ENCODE measurements at places on chromosomes 5 and 9.
A peak's percentile ranks its signal among the peaks of the same experiment; 100 is the strongest.

- DNase-seq, result no peak
Measured at GRCh38 chr5:146772881-146773466, 105.6 kb downstream of the PPP2R2B start.

- DNase-seq, result peak; percentile 41
Measured at GRCh38 chr5:156394642-156395305, 67.8 kb downstream of the SGCD start.

DNA sequence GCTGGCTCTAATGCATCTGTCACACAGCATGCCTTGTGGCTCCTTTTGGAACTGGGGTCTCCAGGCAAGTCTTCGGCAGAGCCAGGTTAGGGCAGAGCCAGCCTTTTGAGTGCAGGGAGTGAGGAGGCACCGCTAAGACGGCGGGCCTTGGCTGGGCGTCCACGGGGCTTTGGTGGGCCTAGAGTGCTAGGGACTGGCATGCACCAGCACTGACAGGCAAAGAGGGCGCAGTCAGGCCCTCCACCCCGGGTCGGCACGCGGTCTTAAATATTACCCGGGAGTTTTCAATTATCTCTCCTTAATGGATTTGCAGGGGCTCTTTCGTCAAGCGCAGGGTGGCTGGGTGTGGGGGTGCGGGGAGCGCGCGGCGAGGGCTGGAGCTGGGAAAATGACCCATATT, 444.4 kb downstream of the SPATA31A7 start:
- no peak for DNase-seq

DNA sequence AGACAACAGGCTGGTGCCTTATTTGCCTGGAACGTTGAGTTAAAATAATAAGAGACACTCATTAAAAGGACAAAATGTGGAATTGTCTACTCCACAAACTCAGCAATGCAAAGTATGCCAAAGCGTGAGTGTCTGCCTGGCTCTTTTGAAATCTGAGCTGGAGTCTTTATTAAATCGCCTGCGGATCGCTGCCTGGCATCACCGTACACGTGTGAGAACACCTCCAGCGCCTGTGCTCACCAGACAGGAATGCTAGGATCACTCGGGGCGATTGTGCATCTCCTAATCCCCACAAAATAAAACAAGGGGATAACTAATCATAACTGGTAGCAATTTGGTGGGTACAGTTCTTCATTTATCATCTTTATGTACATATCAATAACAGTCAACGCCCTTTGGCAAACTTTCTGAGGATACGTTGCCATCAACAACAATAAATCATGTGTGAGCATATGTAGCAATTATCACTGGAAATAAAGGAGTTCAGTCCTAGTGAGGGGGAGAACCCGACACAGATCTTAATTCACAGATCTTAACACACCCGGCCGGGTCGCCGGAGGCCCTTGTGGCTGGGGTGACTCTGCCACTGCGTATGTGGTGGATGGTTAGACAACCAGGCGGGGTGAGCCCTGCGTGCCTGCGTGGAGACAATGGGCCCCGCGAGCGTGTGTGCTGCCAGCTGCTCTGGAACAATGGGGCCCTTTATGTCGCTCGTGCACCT, 284.9 kb upstream of the IRX1 start:
- DNase-seq, result peak; percentile 51

DNA sequence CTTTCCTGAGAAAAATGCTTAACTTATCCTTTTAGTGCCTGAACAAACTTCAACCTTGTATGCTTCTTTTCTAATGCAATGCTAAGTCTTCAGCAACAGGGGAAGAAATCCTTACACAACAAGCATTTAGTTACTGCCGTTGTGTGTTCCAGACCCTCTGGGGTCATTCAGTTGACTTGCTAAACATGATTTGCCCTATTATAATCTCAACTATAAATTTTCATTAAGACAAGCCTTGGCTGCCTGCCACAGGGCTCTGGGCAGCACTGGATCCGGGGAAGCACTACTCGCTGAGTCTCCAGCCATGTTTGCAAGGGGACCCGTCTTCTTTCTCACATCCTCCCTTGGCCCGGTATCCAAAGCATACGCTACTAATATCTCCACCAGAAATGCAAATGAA, 58.1 kb downstream of the PTCH1 start:
- DNase-seq, result peak; percentile 40

DNA sequence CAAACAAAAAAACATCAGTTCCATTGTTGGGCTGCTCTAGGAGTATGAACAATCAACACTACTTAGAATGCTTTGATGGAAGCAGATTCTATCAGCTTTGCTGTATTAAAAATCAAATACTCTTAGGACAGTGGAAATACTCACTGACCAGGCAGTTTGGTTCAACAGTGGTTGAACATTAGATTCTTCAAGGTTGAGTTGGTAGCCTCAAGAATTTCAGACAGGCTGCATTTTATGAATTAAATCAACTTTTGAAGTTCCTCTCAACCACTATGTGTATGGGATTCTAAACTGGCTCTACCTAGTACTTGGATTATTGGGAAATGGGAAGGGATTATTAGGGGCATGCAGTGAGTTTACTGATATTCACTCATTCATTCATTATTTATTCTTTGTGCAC, 35.0 kb downstream of the ACTBL2 start:
- DNase-seq, result no peak

DNA sequence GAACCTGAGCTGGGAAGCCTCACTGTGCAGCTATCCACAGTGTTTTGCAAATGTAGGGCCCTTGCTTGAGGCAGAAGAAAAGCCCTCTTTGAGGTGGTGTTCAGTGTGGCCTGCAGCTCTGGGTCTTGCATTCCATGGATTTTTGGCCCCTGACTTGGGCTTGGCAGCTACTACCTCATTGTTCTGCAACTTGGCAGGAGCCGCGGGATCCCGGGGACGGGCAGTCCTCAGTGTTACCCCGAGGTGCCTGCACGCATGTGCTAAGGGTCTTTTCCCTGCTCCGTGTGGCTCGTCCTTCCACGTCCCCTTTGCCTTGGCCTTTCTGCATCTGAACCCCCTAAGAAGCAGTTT, 39.8 kb downstream of the NEK6 start:
- peak; percentile 92 for DNase-seq

DNA sequence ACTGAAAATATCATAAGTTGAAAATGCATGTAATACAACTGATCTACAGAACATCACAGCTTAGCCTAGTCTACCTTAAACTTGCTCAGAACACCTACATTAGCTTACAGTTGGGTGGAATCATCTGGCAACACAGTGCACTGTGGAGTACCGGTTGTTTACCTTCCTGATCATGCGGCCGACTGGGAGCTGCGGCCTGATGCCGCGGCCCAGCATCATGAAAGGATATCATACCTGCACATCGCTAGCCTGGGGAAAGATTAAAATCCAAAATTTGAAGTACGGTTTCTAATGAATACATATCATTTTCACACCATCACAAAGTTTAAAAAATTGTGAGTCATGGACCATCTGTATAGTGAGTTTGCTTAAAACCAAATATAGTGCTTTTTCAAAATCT, 1.8 kb downstream of the HACD4 start:
- no peak for DNase-seq

DNA sequence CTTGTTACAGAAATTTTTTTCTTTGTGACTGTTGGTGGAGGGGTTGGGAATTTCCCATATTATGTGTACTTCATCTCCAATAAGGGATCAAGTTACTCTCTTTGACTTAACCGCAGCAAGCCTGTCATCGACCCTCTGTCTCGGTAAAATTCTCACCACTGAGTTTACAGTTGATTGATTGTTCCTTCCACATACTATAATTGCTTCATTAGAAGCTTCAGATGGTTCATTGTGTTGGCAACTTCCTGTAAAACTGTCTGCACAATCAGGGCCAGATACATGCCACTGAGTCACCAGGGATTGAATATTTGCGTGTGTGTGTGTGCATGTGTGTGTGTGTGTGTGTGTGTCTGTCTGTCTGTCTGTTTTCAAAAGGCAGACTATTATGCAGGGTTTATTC, 176.6 kb downstream of the ZNF462 start:
- no peak for DNase-seq

GRCh38 chr5:93006915-93007314, 574.1 kb downstream of the NR2F1-AS1 start:
- no peak for DNase-seq

- no peak for DNase-seq
Measured at GRCh38 chr9:25557645-25558300, 120.5 kb downstream of the TUSC1 start.

DNA sequence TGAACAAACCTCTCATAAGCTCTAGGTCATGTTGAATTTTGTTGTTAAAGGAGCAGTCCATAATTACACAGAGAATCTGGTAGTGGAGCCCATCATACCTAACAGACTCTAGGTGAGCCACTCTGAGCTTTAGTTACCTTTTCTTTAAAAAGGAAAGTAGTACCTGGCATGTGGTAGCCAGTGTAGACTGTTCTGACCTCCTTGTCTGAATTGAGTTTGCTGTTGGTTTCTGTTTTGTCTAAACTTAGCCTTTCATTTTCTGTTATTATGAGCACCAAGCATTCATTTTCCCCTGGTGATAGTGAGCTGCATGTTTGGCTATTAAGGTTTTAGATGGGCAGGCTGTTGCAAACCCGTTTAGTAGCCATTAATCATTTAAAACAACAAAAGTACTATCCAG, 112.2 kb downstream of the MAST4 start:
- no peak for DNase-seq

DNA sequence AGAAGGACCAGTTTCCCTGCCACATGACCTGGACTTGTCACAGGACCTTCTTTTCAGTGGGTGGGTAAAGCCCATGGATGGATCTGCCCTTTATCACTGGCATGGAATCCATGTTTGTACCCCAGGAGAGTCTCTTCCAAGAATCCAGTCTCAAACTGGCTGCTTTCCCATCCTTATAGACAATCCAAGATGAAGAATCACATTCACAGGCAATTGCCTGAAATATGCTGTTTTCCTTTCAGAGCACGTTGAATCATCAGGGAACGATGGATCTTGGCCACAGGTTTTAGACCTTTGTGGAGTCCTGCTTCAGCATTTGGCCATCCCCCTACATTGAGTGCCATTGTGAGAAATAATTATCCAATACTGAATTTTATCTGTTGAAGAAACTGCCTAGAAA, 319.8 kb downstream of the ASTN2 start:
- DNase-seq, result no peak

DNA sequence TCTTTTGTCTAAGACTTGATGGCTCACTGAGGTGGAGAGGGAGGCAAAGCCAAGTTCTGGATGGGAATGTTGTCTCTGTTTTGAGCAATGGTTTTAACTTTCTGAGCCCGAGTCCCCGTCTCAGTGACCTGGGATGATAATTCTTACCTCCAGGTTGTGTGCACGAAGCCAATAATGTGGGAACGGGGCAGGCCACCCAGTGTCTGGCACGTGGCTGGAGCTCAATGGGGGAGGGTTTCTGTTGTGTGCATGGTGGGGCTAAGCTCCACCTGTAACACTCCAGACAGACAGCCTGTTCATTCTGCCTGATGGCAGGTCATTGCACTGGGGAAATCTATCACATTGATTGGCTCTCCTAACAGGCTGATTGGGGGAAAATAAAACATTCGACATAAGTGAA, 37.1 kb upstream of the NTNG2 start:
- no peak for DNase-seq

DNA sequence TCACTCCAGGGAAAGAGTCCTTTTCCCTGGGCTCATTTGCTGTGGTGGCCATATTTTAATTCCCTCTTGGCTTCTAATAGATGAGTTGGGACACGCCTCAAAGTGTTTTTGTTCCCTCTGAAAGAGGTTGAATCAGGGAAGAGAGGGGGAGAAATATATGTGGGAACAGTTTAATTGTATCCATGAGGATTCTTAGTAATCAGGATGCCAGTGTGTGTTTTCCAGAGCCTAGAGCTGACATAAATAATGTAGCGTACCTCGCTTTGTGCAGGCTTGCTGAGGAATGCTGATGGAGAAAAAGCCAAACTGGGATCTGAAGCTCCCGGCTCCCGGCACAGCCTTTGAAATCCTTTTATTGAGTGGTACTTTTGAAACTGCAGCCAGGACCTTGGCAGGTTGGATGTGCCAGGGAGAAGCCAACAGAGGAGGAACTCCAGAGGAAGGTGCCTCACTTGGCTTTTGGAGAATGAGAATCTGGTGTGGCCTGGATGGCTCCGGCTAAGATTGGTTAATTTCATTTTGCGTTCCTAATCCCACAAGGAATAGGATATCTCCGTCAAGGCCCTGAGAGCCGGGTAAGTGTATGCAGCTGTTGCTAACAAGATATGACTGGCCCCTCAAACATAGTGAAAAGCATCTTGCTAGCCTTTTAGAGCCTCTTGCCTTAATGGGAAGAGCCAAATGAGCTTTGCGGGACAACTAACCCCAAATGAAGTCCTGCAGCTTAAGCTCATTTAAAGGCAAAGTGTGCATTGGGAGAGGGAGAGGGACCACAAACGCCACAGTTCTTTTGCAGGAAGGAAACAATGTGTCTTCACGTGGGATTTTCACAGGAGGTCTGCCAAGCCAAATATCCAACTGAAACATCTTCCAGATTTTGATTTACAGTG, 471.1 kb upstream of the WWC1 start:
- peak; percentile 43 for DNase-seq

DNA sequence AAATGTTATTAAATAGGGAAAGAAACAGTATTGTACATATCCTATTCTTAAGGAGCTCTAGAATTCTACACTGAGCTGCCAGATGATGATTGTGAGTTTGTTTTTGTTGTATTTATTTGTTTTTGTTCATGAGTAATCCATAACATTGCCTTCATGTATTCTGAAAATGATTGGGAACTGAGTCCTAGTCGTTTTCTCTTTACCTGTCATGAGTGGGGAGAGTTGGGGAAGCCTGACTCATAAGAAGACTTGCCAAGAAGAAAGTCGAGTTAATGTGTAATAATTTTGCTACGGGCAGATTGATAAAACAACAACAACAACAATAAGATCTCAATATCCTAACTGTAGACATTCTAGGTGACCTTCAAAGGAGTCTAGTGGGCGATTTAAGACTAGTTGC, 103.8 kb downstream of the ANKRD55 start:
- DNase-seq, result no peak

DNA sequence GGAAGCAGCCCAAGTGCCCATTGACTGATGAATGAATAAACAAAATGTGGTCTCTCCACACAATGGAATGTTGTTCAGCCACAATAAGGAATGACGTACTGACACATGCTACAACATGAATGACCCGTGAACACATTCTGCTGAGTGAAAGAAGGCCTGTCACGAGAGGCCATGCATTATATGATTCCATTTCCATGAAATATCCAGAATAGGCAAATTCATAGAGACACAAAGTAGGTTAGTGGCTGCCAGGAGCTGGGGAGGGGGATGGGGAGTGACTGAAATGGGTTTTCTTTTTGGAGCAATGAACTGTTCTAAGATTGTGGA, 41.4 kb downstream of the BICD2 start:
- no peak for DNase-seq

GRCh38 chr5:41337724-41338123, 124.4 kb upstream of the C6 start:
- no peak for DNase-seq

DNA sequence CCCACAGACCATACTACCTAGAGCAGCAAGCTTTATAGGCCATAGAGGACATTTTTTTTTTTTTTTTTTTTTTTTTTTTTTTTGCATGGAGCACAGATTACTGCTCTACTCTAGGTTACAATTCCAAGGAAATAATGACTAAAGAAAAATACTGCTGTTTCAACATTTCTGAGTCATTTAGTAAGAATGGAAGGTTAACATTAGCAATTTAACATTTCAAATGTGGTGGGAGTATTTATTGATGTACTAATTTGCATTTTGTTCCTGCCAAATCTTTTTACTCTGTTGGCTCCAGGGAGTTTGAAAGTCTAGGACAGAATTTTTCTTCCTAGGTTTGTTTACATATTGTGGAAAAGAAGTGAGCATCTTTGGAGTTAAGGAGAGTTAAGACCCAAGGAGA, 142.1 kb upstream of the CCDC152 start:
- no peak for DNase-seq

Measured in femur (tissue), 1 donor.